ENCODE measurements at places on chromosomes 5 and 9.

- DNase-seq: no peak
Measured at GRCh38 chr9:34741628-34742027, 31.7 kb upstream of the CCL21 start.

- DNase-seq: no peak
Measured at GRCh38 chr5:81856948-81857928, 106.3 kb upstream of the SSBP2 start.

GRCh38 chr5:39558541-39558940 lies 133.8 kb upstream of the DAB2 start:
- DNase-seq: no peak

DNA sequence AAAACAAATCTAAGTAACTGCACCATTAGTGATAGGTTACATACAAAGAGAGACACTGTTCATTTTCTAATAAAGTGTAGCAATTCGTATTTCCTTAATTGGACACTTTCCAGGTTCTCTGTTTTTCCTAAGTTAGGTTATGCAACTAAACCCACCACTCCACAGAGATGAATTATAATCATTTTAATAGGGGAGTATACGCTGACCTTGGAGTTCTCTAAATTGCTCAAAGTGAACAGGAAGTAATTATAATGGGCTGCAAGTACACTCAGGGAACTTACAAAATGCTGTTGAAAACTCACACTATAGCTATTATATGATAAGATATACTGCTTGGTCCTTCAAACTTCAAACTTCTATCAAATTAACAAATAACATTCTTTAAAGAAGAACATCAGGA lies 18.2 kb upstream of the ADCY2 start:
- no peak for DNase-seq

DNA sequence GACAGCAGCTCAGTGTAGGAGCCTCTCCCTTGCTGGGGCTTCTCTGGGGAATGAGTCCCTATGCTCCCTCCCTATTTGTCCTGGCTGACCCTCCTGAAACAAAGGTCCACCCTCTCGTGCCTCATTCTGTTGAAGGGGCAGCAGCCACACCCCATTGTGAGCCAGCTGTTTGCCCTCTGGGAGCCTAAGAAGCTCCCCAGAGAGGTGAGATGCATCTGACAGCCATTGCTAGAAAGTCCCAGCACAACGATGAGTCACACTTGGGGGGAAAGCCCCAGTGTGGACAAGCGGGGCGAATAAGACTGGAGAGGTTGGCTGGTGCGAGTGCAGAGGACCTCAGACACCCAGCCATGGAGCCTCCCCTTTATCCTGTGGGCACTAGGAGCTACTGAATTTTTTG lies 101.4 kb downstream of the PPARGC1B start:
- peak; percentile 14 for DNase-seq

DNA sequence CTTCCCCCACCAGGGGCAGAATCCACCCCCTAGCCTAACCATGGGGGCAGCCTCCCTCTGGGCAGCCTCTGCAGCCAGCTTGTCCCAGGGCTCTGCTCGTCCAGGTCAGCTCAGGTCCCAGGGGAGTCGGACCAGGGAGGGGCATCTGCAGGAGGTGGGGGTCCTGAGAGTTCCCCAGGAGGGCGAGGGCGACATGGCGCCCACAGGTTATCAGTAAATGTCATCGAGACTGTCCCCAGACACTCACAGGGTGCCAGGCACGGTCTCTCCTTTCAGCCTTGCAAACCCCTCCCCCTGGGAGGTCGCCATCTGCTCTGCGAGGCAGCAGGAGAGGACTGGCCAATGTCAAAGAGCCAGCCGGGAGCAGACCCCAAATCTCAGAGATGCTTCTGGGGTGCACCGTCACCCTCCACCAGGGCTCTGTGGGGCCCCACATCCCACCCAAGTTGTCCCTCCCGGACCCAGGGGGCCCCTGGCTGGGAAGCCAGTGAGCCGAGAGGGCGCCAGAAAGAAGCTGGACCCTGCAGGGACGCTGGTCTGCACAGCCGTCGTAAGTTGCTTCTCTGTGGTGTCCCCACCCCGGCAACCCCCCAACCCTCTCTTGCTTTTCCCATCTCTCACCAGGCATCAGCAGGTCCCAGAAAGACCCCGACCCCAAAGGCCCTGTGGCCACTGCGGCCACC lies 69.3 kb downstream of the NTNG2 start:
- DNase-seq: no peak

- DNase-seq: no peak
Measured at GRCh38 chr9:96006961-96007360, 131.5 kb downstream of the ERCC6L2 start.

- no peak for DNase-seq
Measured at GRCh38 chr9:136726118-136726517, 13.7 kb downstream of the DIPK1B start.

- no peak for DNase-seq
Measured at GRCh38 chr9:22237497-22238363, 208.9 kb upstream of the DMRTA1 start.

DNA sequence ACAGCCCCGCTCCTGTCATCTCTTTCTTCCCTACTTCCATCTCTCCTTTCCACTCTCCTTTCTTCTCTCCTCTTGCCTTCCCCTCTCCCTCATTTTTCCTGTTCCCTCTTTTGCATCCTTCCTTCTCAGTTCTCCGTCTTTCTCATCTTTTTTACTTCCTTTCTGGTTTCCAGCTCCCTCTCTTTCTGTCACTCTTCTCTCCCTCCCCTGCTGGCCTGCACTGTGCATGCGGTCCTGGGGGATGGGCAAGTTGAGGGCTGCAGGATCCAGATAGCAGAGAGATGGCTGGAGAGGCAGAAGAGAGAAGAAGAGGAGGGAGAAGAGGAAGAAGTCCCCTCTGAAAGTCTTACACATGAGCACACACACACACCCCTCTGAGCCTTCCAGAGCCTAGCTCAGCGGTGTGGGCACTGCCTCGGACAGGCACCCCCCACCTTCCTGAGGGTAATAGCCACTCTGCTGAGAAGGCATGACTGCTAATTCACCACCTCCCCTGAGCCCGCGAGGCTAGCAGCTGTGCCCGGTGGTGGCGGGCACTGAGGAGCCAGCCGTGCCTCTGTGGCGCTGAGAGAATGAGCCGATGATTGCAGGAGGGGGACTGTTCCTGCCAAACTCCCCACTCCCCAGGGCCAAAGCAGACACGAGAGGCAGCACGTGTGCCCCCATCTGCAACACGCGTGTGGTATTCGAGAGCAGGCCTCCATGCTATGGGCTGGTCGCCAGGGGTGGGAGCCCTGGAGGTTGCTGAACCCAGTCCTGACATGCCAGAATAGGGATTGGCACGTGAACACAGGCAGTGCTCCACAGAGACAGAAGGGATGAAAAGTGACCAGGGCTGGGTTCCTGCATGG lies 3.7 kb upstream of the CAMK2A start:
- no peak for DNase-seq

GRCh38 chr5:6636293-6636692 lies 3.1 kb downstream of the SRD5A1 start:
- no peak for DNase-seq

DNA sequence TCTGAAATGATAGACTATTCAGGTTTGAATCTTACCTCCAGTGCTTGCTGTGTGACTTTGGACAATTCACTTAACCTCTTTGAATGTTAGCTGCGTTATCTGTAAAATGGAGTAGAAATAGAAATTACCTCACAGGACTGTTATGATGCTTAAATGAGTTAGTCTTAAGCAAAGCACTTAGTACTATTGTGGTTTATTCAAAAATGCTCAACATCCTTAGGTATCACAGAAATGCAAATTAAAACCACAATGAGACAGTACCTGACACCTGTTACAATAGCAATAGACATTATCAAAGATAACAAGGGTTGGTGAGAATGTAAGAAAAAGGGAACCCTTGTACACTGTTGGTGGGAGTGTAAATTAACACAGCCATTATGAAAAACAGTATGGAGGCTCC lies 77.6 kb upstream of the FREM1 start:
- no peak for DNase-seq

DNA sequence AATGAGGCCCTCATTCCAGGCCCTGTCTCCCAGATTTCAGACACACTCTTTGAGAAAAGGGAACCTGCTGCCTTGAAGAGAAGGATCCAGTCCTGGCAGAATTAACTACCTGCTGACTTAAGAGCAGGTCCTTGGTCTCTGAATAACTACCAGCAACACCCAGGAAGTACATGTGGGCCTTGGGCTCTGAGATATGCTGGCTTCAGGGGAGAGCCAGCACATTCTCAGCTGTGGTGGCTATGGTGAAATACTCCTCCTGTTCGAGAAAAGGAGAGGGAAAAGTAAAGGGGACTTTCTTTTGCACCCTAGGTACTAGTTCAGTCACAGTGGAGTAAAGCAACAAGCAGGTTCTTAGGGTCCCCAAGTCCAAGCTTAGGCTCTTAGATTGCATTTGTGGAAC lies 120.0 kb downstream of the HMHB1 start:
- DNase-seq: no peak

DNA sequence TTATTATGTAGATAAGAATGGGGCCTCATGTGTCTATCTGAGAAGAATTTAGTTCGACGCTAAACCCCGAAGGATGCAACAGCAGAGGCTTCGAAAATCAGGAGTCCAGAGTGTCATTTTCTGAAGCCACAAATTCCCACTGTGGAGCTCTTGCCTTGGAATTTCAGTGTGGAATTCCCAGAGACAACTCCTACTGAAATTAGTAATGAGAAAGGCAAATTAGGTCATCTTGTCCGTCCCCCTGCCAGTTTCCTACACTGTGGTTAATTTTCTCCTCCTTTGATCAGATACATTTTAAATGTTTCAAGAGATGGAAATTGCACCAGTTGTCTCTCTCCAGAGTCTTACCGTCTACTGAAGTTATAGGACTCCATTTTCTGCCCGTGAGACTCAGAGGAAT lies 633.6 kb downstream of the BNC2 start:
- DNase-seq: no peak

DNA sequence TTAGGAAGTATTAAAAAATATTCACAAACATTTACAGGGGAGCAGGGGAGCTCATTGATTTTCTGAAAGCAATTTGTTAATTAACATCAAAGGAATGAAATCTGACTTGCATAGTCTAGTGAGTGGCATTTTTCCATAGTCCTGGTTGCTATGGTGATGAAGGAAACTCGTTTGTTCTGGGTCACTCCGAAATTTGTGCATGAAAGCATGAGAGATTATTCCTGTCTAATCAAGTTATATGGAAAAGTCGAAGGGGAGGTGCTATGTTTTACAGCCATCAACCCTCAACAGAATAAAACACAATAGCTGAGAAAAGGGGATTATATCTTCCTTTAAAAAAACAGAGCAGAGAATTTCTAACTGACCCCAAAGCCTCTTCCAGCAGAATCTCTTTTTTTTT lies 1495.7 kb upstream of the WWC1 start:
- DNase-seq: no peak

- DNase-seq: no peak
Measured at GRCh38 chr5:118593003-118593328, 395.4 kb downstream of the DTWD2 start.

- DNase-seq: no peak
Measured at GRCh38 chr5:14295610-14296009, 152.5 kb downstream of the TRIO start.

GRCh38 chr5:151663617-151664293 lies 23.0 kb downstream of the SPARC start:
- no peak for DNase-seq

DNA sequence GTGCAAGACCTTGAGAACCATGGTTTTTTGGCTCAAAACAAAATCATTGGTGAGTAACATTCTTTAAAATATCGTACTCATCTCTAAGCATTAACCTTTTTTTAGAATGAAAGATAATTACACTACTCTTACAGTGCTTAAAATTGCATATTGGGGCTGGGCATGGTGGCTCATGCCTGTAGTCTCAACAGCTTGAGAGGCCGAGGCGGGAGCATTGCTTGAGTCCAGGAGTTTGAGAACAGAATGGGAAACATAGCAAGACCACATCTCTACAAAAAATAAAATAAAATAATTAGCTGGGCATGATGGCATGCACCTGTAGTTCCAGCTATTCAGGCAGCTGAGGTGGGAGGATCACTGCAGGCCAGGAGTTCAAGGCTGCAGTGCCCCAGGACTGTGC lies 2.9 kb upstream of the RECK start:
- DNase-seq: no peak

DNA sequence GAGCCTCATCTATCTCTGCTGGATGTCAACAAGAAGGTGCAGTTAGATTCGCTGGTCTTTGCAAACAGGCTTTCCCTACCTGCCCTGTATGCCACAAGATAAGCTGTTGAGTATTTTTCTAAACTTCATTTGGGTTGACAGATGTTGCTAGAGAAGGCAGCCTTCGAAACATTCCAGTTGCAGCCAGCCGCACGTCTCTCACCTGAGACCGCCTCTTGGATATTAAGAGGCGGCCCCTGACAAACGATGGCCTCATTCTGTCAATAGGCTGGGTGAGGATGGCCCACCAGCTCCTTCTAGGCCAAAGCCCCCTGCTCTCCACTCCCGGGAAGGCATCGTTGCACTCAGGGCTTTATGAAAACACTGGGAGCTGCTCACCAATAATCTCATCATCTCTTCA lies 181.6 kb downstream of the DAB2IP start:
- no peak for DNase-seq

DNA sequence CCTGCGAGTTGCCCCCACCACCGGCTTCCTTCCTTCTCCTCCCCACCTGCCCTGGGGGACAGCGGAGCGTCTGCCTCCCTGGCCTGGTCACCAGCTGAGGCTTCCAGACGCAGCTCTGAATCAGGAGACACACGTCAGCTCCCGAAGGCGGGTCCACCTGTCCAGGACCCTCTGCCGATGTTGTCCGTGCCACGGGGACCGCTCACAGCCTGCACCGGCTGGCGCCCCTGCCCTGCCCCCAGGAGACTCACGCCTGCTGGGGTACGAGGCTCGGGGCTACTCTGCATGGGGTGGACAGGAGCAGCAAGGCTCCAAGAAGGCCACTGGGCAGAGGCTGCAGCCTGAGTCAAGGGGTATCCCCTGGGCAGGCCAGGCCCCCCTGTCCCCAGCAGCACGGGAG lies 1.9 kb upstream of the CCDC187 start:
- DNase-seq: no peak

- no peak for DNase-seq
Measured at GRCh38 chr9:105333811-105334210, 89.4 kb downstream of the SLC44A1 start.

DNA sequence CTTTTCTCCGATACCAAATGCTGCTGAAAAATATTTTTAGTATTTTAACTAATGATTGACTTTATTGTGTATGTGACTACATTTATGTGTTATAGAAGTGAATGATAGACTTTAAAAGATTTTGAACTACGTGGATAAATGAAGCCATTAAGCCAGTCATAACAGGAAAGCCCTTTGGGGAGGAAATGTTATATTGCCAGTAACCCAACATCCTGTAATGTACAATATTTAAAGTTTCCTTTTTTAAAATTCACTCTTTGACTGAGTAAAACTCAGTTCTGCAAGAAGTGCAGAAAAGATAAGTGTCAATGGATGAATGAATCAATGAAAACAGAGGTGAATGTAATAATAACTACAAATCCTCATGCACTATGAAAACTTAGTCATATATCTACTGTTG lies 102.6 kb upstream of the TLE4 start:
- DNase-seq: no peak

DNA sequence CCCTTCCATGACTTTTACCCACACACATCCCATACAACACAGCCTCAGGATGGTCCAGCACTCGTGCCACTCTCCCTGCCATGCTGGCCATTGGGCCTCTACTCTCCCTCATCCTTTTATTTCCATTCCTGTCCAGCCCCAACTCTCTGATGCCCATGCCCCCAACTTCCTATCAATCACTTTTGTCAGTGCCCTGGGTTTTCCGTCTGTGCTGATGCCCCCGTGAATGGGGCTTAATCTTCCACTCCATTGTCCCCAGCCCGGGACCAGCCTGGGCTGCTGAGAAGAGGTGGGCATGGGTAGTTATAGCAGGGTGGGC lies 12.6 kb upstream of the ACSL6 start:
- DNase-seq: no peak

- no peak for DNase-seq
Measured at GRCh38 chr9:94875300-94876020, 149.0 kb downstream of the AOPEP start.

- no peak for DNase-seq
Measured at GRCh38 chr5:907366-907910, 14.8 kb downstream of the TRIP13 start.

All from stimulated activated CD4-positive, alpha-beta T cell treated with anti-CD3 and anti-CD28 coated beads, Interleukin-15, amount 100 ng/mL, for 1 hour (primary cell).